ENCODE measurements at places on chromosomes 6 and 20.

DNA sequence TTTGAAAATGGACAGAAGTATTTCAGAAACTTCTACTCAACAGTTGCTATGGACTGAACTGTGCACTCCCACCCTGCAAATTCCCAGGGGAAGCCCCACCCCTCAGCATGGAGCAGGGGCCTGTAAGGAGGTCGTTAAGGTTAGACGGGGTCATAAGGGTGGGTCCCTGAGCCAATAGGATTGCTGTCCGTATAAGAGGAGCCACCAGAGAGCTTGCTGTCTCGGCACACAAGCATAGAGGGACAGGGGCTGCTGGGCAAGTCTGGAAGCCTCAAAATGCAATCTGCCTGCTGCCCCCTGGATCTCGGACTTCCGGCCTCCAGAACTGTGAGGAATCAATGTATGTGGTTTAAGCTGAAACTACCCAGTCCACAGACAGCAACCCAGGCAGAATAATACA, 37.4 kb upstream of the AFDN start:
- DNase-seq, result no peak

DNA sequence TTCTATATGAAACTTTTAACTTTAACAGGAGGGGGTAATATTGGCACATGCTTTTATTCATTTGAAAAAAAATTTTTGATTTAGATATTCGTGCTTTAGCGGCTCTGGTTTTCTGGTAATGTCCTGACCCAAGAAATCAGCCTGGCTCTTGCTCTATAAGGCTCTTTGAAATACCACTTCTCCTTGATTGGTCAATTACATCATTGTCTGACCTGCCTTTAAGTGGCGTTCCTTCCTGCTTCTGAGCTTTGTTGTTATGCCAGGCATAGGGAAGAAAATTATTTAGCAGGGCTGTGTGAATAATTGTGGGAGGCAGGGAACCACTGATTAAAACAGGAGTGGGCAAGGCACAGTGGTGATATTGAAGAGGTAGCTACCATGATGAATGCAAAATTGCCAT, 3.9 kb downstream of the RNF144B start:
- DNase-seq, result no peak

DNA sequence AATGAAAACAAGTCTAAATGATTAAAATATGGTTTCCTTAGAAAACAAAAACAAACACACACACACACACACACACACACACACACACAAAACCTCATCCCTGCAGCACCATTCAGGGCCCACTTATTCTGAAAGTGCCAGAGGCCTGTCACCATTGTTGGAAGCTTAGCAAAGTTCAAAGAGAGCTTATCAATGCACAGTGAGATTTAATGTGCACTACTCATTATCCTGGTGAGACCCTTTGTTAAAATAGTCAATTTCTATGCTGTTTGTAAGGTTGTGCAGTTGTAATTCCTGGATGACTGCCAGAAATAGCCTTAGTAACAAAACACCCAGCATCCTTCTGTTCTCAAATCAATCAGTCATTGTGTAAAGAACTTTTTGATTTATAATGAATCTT, 482.9 kb downstream of the GRIK2 start:
- DNase-seq, result no peak

- no peak for DNase-seq
These were observed 251.5 kb downstream of the TFAP2A start for GRCh38 chr6:10163203-10163962.

All from NCI-H2107 (cell line).